ENCODE measurements at places on chromosomes 11 and 22.

DNA sequence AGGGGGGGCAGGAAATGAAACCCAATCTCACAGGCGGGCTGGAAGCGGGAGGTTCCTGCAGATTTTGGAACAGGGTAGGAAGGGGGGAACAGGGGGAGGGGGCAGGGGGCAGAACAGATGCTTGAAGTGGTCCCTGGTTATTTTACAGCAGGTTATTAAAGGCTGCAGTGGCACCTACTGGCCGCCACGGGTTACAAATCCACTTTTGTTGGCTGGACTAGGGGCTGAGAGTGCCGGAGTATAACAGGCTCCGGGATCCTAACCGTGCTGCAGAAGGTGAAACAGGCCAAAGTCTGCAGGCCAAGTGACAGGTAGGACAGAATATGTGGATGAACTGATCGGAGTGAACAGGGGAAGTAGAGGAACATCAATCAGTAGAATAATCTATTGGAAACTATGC lies 2.5 kb downstream of the ROBO3 start:
- DNase-seq = peak; percentile 57

DNA sequence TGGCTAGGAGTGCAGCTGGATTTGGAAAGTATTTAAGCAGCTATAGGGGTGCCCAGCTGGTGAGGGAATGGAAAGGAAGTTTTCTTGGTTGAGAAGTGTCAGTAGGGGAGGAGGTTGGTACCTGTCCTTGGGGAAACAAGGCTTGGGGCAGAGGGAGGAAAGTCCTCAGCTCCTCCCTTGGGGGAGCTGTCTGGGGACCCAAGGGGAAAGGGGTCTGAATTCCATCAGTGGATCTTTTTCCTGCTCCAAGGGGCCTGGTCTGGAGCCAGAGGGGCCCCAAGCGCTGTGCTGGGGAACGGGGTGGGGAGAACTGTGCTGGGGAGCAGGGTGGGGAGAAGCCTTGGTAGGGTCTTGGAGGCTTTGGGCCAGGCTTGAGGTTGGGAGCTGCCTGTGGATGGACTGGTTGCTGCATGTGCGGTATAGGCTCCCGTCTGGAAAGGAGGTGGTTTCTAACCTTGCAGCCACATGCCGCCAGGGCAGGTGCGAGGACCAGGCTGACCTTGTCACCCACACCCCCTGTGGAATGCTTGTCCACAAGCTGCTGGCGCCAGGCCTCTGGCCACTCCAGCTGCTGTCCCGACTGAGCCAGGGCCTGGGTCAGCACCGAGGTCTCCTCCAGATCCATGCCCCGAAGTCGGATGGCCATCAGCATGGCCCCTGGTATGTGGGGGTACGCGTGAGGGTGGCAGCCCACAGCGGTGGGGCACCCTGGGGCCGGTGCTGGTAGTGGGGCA lies 963 bp downstream of the TYMP start:
- no peak for DNase-seq

GRCh38 chr11:13207665-13208594 lies 69.7 kb upstream of the BMAL1 start:
- DNase-seq = peak; percentile 72

DNA sequence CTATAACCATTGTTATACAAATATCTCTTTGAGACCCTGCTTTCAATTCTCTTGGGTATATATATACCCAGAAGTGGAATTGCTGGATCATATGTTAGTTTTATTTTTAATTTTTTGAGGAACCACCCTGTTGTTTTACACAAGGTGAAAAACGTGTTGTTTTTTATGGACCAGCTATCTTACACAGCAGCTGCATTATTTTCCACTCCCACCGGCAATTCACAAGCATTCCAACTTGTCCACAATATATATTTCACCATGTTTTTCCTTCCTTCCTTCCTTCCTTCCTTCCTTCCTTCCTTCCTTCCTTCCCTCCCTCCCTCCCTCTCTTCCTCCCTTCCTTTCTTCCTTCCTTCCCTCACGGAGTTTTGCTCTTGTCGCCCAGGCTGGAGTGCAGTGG lies 6.3 kb upstream of the APOL5 start:
- no peak for DNase-seq

- no peak for DNase-seq
Observed at GRCh38 chr22:37896181-37896592, 9.9 kb upstream of the MICALL1 start.

DNA sequence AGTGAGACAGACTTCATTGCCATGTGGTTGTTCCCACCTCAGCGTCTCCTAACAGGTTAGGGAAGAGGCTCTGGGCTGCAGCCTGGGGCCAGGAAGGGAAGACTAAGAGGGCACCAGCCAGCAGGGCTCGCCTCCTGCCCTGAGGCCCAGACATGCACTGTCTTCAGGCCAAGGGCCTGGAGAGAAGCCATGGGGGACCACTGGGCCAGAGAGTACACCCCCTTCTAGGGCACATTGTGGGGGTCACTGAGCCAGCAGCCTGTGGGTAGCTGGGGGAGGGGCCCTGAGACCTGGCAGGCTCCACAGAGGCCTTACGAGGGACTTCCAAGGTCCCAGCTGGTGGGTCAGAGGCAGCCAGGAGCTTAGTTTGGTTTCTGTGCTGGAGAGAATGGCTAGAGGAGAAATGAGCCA lies 25.0 kb upstream of the MYRF start:
- DNase-seq = no peak

GRCh38 chr11:64864135-64864472 lies 14.3 kb downstream of the EHD1 start:
- no peak for DNase-seq

GRCh38 chr22:46004105-46004866 lies 27.3 kb upstream of the WNT7B start:
- no peak for DNase-seq

DNA sequence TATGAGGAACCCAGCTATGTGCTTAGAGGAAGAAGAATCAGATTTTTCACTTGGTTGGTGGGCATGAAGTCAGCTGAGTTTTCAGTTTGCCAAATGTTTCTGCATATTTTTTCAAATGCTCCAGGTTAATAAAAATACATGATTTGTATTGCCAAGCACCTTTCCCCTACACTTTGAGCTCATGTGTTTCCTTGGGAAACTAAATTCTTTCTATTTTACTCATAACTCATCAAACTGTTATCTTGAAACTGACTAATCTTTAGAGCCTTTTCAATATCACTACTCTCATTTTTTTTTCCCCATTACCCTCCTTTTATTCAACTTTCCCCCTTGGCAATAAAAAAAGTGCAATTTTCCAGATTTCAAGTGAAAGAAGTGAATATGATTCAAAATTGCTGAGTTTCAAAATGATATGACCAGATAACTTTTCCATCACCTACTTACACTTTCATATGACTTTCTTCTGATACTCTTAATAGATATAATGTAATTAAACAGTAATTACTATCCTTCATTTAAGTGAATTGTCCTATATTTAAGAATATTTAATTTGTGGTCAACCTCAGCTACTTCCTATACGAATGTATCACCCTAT lies 91.9 kb upstream of the SOX6 start:
- no peak for DNase-seq

DNA sequence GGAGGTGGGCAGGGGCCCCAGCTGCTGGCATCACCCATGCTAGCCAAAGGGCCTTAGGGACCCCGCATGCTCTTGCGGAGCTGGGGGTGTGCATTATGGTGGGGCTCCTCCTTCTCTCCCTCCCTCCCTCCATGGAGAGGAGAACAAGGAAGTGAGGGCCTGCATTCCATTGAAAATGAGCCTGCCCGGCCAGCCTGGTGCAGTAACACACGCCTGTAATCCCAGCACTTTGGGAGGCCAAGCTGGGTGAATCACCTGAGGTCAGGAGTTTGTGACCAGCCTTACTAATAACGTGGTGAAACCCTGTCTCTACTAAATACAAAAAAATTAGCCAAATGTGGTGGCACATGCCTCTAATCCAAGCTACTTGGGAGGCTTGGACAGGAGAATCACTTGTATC lies 22.4 kb downstream of the SNAP29 start:
- DNase-seq = no peak

DNA sequence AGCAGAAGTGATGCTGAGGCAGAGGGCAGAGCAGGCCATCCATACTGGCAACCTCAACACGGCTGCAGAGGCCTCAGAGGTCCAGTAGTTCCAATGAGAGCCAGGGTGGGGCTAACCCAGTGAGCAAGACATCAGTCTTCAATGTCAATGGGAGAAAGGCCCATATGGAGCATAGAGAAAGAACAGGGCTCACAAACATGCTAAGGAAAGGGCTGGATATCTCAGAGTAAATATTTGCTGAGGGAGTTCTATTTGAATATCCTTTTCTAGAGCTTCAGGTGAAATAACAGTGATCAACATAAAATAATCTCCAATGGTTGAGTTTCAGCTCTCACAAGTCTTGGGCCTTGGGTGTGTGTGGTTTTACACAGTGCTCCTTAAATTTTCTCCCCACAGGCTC lies 50.8 kb upstream of the CCDC90B start:
- no peak for DNase-seq

GRCh38 chr22:23840026-23840425 lies 1.2 kb upstream of the DERL3 start:
- no peak for DNase-seq

GRCh38 chr11:37109286-37109585 lies 511.2 kb upstream of the RAG2 start:
- no peak for DNase-seq
